ENCODE measurements at places on chromosomes 4 and X. TPM values are rescaled to one million over a fixed set of nuclear protein-coding genes. Genes with fewer than 3 reads are reported as not detected.

Gene GPRIN3
- 1.9 TPM for total RNA-seq

Gene DUSP9
- not detected for total RNA-seq

Gene PRICKLE3
- total RNA-seq = 22.2 TPM

Gene GUCY1A1
- total RNA-seq = 13.4 TPM

Gene KCND1
- total RNA-seq = 1.2 TPM

Gene TLR10
- total RNA-seq = not detected
